Tibial nerve (tissue), 4 donors: ENCODE measurements at places on chromosomes 7 and 10. TPM values are rescaled to one million over a fixed set of nuclear protein-coding genes. Genes with fewer than 3 reads are reported as not detected.

- H3K27ac ChIP-seq, result no peak overlapping the region
- no peaks in the 10 kb centered on the region for H3K27me3 ChIP-seq
- no peak overlapping the region for H3K4me3 ChIP-seq
- H3K36me3 ChIP-seq, result no peaks in the 10 kb centered on the region
- no peak for DNase-seq
These were observed 98.0 kb downstream of the KCND2 start for GRCh38 chr7:120370954-120371353.

- no peaks in the 10 kb centered on the region for H3K36me3 ChIP-seq
- no peaks in the 10 kb centered on the region for H3K27me3 ChIP-seq
- peak; percentile 7 for DNase-seq
- no peak overlapping the region for H3K4me3 ChIP-seq
These were observed 334.6 kb downstream of the PTPRN2 start for GRCh38 chr7:158252837-158253669.

DNA sequence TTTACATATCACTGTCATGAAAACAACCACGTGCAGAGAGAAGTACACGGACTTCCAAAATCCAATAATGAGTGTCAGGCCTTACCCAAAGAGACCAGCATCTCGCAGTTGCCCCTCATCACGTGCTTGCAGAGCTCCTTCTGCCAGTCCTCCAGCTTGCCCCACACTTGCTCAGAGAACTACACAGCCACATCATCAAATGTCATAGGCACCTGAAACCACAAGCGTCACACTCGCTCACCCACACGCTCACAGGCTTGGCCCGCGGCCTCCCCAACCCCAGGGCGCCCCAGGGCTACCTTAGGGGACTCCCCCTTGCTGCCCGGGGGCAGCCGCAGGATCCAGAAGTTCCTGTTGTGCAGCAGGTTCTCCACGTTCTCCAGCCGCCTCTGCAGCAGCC, 123.4 kb upstream of the ZNF746 start:
- DNase-seq, result no peak
- no peaks in the 10 kb centered on the region for H3K36me3 ChIP-seq
- no peaks in the 10 kb centered on the region for H3K27me3 ChIP-seq

The ZC3HAV1L gene
- total RNA-seq, result 68.8 TPM

- no peak overlapping the region for H3K4me3 ChIP-seq
- H3K4me1 ChIP-seq, result no peaks in the 10 kb centered on the region
- no peak overlapping the region for H3K27ac ChIP-seq
These were observed 8.4 kb upstream of the LYZL2 start for GRCh38 chr10:30637881-30638467.

DNA sequence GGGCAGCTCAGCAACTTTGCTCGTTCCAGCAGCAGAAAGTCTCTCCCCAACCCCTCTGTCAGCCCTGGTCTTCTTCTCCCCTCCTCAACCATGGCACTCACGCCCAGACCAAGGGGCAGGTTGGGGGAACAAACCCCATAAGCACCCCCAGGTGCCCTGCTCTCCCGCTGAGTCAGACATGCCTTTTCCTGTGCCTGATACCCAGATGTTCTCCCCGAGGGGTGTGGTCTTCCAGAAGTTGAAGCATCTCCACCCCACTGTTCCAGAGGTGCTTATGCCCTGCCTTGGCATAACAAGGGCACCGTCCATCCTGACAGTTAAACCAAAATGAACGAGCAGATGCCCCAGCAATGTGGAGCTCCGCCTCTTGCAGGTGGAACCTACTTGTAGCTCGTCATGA, 67.1 kb downstream of the C10orf143 start:
- no peak for DNase-seq
- H3K36me3 ChIP-seq, result no peaks in the 10 kb centered on the region
- H3K4me1 ChIP-seq, result no peaks in the 10 kb centered on the region
- H3K27ac ChIP-seq, result no peak overlapping the region

The EXOC6 gene
- 11.5 TPM for total RNA-seq
